ENCODE measurements at places on chromosomes 4 and X.
A peak's percentile ranks its signal among the peaks of the same experiment; 100 is the strongest.

DNA sequence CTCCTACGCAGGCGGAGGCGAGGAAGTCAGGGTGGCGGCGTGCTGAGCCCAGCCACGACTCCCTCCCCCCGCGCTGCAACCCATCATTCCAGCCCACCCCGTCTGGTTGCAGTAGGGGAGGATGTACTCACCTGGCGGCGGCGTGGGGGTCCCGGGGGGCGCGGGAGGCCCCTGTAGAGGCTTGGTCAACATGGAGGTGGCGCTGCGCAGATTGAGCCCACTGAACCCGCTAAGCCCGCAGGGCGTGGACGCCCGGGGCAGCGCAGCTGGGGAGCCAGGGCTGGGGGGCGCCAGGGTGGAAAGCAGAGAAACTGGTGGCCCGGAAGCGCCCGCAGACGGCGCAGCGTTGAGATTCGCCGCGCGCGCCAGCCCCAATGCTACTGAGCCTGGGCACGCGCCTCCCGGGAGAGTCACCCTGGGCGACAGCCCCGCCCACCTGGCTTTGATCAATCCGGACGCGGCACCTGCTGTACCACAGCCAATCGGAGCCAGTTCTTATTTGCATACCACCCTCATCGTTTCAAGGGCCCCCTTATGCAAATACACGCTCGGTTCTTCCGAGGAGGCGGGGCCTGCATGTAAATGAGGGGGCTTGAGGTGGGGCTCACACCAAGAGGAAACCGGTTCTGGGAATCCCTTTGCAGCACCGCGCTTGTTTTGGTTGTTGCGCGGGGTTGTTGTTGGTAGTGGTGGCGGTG lies at the start of gene PIM2:
Gene PIM2 (minus strand): TSS at position 382 of the 698 bp plus-strand sequence. CDS start 190 bp downstream, at position 192.
- DNase-seq = peak; percentile 97

GRCh38 chr4:156889616-156890594 lies 81.7 kb downstream of the PDGFC start:
- DNase-seq = no peak

- peak; percentile 71 for DNase-seq
Observed at GRCh38 chr4:148376151-148376550, 66.1 kb downstream of the NR3C2 start.

- no peak for DNase-seq
Observed at GRCh38 chrX:5390376-5390775, 838.3 kb downstream of the NLGN4X start.

DNA sequence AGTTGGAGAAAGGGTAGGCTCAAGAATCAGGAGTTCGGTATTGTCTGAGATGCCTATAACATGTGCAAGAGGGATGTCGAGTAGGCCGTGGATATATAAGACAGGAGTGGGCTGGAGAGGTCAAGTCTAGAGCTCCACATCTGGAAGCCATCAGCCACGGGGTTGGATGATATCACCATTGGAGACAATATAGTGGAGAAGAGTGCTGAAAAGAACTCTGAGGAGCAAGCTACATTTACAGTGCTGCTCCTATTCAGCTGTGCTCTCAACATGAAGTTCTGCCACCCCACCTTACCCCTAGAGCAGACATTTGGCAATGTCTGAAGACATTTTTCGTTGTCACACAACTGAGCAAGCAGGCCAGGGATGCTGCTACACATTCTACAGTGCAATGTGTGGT lies 20.9 kb upstream of the PLAC1 start:
- DNase-seq = no peak

DNA sequence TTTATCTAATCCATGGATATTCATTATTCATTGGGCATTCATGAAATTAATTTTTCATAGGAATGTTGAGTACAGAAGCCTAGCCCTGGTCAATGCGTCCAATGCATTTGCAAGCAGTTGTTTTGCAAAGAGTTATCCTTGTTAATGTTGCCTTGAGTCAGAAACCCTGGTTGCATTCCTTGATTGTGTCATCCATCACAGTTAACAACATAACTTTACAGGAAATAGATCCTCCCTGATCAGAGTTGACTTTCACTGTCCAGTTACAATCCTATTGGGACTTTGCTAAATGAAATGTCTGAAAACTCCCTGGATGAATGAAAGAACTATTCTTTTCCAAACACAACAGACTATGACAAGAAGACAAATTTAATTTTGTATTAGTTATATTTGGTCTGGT lies 924.3 kb upstream of the SLIT2 start:
- no peak for DNase-seq

DNA sequence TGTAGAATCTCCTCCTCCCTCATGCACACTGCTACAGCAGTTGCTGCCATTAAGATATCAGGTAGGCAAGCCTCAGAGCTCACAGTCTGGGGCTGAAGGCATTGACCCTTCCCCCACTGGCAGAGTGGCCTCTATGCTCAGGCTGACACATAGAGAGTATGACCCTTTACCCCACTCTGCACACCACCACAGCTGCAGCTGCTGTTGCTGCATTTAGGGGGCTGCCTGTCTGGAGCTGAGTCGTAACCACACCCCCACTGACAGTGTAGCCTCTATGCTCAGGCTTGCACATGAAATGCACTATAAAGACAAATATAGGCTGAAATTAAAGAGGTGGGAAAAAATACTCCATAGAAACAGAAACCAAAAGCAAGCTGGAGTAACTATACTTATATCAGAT lies 289.3 kb upstream of the PABPC4L start:
- no peak for DNase-seq

GRCh38 chr4:56148428-56148827 lies 199.7 kb downstream of the CEP135 start:
- no peak for DNase-seq

GRCh38 chr4:167955006-167955405 lies 137.3 kb upstream of the ANXA10 start:
- no peak for DNase-seq

DNA sequence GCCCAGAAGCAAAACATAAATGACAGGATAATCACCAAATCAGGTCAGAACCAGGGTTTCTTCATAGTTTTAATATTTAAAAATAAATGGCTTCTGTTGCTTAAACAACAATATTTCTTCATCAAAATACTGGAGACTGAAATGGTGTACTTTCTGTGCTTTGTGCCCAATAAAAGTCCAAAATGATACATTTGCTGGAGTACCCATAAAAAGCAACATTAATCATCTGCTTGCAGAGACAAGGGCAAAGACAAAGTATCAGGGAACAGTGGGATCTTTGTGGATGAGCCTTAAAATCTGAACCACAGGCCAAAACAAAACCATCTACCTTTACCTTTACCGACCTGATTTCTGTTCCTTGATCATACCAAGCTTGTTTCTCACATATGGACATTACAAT lies 683.9 kb upstream of the ATOH1 start:
- no peak for DNase-seq

DNA sequence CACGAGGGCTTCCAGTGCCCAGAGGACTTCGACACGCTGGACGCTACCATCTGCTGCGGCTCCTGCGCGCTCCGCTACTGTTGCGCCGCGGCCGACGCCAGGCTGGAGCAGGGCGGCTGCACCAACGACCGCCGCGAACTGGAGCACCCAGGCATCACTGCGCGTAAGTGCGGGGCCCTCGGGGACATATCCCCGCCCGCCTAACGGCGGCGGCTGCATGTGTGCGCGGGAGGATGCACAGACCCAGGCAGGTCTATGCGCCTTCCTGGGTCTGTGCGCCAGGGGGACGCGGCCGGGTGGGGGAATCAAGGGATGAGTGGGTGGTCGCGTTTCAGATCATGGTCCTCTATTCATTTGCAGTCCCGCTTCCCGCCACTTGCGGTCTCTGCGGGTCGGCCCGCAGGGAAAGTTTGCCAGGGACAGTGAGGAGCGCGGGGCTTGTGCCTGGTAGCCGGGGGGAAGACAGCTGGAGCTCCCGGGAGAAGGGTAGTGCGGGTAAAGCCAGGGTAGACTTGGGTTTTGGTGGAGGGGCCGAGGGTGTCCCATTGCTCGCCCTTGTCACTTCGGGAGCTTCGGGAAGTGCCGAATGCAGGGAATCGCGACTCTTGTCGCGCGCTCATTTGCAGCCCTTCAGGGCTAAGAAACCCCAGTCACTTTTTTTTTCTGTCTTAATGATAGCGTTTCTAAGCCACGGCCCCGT lies 1.0 kb downstream of the SHISA3 start:
- no peak for DNase-seq

GRCh38 chr4:106367072-106367471 lies 1.5 kb downstream of the GIMD1 start:
- no peak for DNase-seq
